NCI-H187 (cell line): ENCODE measurements at places on chromosomes 3 and 15.

- DNase-seq = no peak
These were observed 83.2 kb upstream of the ADAMTSL3 start for GRCh38 chr15:83570756-83571155.

- no peak for DNase-seq
These were observed 225.4 kb downstream of the CTNNB1 start for GRCh38 chr3:41424543-41425300.

DNA sequence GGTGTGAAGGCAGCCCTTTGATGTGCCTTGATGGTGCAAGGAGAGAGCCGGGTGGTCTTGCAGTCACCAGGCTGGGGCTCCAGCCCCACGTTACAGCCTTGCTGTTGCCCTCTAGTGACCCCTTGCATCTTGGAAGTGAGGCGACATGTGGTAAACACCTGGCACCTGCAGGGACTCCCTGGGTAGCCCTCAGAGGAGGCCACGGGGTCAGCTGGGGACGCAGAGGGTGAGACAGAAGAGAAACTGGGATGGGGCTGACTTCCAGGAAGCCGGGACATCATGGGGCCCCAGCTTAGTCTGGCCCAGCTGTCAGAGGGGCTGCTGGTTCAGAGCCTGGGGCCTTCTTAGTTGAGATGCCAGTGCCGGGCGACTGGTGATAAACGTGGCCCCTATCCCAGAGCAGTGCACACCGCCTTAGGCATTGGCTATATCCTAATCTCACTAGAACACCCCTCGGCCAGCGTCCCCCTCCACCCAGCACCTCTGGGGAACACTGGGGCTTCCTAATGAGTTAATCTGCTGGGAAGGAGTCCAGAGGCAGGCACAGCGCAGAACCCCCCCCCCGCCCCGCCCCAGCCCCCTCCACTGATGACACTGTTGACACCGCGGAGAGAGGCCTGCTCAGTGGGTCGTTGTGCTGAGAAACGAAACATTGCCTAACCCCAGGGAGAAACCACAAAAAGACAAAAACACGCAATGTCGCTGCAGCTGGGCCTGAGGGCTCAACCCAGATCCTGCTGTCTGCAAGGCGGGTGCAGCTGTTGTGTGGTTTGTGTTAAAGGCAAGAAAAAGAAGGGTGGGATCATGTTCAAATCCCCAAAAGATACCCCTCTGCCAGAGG, 60.5 kb upstream of the KLF13 start:
- no peak for DNase-seq

- DNase-seq = no peak
These were observed 5.3 kb downstream of the EIF2B5 start for GRCh38 chr3:184140436-184140835.

DNA sequence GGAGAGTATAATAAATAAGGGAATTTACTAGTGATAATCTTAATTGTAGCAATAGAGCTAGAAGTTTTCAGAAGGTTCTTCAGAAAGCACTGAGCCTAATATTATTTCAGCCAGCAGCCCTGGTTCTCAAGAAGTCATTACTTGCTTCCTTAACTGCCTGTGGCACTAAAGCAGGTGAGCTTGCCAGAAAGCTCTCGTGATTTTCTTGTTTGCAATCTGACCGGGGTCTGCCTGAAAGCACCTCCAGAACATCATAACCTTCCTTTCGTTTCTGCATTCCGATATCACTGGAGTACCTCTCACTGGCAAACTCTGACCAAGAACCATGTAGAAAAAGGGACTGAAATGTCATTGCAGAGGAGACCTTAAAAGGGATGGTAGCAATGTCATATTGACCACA, 510.3 kb downstream of the ZIC1 start:
- no peak for DNase-seq

DNA sequence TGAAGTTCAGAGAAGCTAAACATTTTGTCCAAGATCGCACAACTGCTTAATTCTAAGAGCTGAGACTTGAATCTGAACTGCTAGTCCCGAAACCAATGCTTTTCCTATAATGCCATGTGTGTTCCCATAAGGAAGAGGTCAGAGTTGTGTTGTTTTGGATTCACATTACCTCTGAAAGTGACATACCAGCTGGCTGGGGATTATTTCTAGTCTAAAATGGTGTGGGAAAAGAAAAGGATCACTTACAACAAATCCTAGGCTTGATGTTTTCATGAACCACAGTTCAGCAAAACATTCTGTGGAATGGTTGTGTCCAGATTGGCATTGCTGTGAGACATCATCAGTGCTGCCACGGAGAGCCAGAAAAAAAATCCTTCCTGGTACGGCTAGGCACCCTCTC, 35.0 kb upstream of the LRRC3B start:
- DNase-seq = no peak

- no peak for DNase-seq
These were observed 29.5 kb downstream of the GYG1 start for GRCh38 chr3:149020839-149021252.

GRCh38 chr3:117547956-117548550, 838.5 kb downstream of the TUSC7 start:
- DNase-seq = no peak

- no peak for DNase-seq
These were observed 25.5 kb upstream of the APOD start for GRCh38 chr3:195609229-195609628.

DNA sequence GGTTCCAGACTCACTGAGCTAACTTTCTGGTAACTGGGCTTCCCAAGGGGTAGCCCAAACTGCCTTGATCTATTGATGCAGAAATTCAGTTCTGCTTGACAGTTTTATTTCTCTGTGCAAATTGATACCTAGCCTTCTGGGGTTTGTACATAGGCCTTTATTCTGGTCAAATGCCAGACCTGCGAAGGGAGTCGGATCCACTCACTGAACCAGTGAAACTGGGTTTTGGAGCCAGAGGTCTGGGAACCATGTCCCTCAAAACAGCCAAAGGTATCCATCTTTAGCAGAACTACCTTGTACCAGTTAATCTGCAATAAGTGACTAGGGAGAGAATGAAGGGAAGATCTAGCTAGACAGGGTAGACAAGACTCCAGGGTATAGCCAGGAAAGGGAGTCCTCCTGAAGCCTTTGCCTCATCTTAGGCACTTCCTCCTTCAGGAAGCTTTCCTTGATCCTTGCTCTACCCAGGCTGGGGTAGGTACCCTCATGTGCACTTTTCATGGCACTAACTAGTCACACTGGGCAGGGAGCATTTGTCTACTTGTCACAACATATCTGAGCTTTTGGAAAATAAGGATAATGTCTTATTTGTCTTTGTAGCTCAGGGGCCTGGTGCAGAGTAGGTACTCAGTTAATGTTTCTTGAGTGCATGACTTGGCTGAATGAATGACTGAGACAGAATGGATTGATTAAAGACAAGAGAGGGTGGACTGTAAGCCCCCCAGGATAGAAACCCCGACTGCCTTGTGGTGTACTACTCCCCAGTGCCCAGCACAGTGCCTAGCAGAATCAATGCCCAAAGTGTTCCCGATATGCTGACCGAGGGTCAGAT, 1.4 kb upstream of the SNX33 start:
- DNase-seq = no peak

DNA sequence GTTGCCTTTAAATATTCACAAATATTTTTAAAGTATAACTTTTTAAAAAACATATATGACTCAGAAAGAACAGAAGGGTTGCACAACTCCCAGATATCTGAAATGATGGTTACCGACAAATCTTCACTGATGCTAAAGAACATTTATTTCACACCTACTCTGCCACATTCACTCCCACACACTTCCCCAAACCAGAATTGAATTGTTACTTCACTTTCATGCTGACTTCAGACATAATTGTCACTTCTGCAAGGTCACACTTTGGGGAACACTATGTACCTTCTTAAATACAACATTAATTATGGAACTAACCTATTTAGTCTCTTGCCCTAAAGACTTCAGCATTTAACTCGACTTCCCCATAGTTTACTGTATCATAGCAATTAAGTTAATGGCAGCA, 795.1 kb downstream of the FHIT start:
- DNase-seq = no peak

- DNase-seq = no peak
These were observed 154.5 kb downstream of the THRB start for GRCh38 chr3:24340161-24340560.

DNA sequence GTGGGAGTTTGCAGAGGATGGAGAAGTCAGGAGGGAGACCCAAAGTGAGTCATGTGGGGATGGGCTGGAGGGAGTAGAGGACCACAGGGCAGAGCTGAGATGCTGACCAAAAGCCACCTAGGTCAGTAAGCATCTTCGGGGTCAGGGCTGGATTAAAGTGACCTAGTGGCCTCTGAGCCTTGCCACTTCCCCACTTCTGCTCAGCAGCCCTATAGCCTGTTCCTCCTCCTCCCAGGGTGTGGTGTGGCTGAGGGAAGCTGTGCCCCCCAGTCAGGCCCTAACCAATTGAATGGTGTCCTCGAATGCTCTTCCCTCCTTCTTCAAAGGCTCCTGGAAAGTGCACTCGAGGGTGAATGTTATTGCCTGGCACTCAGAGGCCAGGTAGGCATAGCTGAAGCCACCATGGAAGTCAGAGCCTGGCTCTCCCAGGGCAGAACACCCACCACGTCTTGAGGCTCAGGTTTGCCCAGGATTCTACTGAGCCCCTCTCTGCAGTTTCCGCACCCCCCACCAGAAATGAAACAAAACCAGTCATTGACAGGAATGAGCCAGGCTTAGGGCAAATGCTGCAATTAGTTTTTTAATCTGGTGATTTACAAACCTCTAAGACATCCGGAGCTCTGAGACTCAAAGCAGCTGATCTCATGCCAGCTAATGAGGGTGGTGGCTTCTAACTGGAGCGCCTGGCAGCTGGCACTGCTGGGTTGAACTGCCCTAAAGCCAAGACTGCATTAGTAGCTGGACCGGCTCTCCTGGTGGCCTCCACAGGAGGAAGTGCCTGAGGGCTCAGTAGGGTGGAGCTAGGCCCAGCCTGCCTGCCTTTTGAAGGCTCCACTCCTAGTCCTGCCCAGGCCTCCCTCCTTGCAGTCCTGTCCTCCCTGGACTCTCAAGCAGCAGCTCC, 26.0 kb upstream of the VIPR1 start:
- DNase-seq = no peak

DNA sequence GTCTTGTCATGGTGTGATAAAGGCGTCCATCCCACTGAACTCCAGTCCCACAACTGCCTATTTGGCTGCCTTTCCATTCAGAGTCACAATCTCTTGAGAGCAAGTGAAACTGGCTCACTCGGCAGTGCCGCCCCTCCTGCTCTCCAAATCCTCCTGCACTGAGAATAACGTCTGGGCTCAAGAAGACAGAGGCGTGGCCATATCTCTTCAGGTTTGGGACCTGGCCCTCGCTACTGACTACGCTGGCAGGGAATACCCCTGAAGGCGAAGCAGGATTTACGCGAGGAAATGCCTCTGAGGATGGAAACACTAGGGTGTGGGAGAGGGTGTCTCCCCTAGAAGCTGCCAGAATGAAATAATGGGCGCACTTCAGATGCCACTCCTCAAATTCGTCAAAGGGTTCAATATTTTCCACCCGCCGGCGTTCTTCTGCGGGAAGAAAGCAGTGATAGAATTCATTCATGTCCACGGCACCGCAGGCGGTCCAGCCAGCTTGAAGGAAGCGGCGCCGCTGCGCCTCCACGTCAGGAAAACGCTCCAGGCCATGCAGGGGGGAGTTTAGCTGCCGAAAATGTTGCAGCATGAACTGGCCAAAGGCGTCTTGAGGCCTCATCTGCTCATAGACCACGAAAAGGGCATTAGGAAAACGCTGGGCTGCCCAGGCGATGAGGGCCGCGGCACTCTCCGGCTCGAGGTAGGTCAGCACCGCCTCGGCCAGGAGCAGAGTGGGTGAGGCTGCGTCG, 985 bp downstream of the LCMT2 start:
- DNase-seq = no peak

DNA sequence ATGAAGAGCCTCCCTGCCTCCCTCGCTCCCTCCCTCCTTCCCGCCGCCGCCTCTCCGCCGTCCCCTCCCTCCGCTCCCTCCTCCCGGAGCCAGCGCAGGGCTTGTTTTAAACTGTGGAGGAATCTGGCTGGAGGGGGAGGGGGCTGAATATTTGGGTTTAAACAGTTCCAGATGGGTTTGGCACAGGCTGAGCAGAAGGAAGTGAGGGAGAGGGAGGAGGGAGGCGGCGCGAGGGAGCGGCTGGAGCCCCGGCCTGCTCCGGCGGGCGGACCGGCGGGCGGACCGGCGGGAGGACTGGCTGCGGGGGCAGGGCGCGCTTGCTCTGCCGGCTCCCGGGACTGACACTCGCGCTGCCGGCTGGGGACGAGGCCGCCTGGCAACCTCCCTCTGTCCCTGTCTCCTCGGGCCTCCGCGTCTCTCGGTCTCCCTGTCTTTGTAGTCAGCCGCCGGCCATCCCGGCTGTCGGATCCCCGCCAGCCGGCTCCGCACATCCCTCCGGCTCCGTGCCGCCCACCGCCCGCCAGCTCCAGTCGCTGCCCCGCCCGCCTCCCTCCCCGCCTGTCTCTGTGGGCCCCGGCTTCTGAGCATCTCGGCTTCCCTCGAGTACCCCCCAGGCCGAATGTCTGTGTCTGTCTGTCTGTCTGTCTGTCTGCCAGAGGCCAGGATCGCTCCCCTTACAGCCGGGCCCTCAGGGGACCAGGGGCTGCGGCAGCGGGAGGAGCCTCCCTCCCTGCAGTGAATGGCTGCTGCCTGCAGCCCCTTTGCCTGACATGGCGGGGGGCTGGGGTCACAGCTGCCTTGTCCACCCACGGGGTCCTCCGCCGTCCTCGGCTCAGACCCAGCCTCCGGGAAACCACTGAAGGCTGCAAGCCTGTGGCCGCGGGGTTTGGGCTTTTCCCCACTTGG, 7.6 kb downstream of the EPHB3 start:
- DNase-seq = no peak

DNA sequence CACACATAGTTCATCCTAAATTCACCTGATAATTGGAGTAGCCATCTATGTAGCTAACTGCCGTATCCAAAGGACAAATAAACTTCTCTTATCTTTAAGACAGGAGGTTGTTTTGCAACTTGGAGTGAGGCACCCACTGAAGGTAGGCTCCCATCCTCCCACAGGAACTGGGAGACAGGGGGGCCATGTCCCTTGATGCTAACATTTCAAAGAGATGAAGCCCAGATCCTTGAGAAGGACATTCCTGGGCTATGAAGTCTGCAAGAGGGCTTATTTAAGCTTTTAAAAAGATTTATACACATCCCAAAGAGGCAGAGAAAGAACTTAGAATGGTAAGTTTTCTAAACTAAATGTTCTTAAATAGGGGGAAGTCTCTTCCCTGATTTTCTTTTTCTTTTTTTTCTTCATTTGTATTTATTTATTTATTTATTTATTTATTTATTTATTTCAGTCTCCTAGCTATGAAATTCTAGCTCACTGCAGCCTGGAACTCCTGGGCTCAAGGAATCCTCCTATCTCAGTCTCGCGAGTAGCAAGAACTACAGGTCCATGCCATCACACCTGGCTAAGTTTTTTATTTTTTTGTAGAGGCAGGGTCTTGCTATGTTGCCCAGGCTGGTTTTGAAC, 12.8 kb upstream of the MOBP start:
- DNase-seq = no peak

GRCh38 chr3:184874709-184875644, 63.0 kb downstream of the VPS8 start:
- DNase-seq = no peak

DNA sequence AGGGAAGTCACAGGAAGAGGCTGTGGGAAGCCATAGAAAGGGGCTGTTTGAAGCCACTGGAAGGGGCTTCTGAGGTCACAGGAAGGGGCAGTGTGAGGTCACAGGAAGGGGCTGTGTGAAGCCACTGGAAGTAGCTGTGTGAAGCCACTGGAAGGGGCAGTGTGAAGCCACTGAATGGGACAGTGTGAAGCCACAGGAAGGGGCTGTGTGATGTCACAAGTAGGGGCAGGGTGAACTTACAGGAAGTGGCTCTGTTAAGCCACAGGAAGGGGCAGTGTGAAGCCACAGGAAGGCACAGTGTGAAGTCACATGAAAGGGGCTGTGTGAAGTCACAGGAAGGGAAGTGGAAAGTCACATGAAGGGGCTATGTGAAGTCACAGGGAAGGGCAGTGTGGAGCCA, 33.1 kb downstream of the GASK1A start:
- DNase-seq = no peak
